ENCODE measurements at places on chromosomes 2 and 18.

- no peak for DNase-seq
These were observed 588.0 kb upstream of the NRXN1 start for GRCh38 chr2:51619961-51620360.

- DNase-seq = no peak
These were observed 100.3 kb downstream of the B3GNT2 start for GRCh38 chr2:62296034-62296831.

- no peak for DNase-seq
These were observed 11.2 kb upstream of the NAPG start for GRCh38 chr18:10514601-10515000.

DNA sequence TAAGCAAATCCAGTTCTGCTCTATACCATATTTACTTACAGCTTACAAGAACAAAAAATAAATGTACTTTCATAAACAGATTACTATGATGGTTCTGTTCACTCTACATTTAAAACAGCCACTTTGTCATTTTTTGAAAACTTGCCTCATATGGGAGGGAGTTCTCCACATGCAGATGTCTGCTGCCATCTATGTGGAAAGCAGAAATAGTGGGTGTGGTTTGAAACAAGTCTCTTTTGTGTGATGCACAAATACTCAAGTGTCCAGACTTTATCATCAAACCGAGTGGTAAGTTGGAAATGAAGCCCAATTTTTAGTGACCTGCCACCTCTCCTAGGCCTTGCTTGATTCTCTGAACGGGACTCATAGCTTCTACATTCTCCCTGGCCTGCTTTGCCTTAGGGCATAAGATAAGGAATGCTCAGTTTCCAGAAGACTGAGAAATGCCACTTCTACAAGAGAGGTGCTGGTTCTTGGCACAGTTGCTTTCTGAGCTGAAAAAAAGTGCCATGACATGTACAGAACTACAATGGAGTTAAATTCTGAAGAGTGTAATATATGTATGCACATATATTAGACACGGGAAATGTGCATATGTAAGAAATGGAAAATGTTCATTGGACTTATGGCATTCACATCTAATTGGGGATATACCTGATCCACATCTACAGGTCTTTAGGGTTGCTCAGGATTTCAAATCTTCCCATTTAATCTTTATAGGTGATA lies 221.0 kb downstream of the SLC8A1 start:
- no peak for DNase-seq

DNA sequence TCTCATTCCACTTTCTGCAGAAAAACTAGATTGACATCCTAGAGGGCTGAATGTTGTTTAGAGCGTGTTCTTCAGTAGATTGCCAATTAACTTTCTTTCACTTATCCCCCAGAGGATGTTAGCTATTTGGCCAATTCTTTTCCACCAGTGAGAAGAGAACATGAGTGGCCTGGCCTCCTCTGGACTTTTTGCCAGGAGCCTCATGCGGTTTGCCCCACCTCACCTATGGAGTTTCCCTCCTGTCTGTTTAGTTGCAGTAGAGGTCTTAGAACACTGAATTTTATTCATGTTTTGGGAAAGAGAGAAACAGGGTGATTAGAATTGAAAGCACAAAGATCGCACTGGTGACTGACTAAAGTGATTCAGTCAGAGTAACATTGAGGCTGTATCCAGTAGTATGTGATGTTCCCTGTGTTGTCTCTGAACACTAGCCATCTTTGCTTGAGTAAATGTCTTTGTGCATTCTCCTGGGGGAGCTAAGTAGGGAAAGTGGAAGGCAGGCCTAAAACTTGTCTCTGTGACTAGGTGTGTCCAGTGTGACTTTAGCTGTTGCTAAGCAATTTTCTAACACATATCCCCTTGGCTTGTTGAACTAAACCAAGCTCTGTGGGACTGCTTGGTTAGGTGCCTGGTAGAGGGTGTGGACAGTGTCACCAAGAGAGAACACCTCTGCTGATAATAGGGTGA lies 34.0 kb downstream of the UGP2 start:
- DNase-seq = no peak

DNA sequence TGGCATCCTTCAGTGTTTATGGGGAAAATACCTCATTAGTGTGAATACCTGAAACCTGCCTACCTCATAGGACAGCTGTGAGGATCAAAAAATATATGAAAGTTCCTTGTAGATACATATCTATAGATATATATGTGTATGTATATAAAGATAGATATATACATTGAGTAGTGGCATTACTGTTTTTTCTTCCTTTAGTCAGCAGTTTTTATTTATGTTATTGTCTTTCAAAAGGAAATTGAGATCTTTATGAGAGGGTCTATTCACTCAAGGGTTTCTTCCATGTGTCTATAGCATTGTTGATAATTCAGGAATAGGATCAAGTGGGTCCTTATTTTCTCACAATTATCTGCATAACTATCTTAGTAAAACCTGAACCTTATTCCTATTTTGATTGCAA lies 6.6 kb downstream of the RMP24 start:
- DNase-seq = no peak

DNA sequence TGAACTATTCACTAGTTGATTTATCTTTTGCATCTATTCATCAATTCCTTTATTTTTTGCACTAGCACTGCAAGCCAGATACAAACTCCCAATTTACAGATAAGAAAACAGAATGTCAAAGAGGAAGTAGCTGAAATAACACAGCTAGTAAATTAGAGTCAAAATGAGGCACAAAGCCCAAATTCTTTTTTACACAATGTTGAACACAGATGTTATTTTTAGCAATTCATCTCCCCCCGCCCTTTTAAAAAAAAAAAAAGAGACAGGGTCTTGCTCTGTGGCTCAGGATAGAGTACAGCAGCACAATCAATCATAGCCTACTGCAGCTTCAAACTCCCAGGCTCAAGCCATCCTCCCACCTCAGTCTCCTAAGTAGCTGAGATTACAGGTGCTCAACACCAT lies 127.8 kb downstream of the CCBE1 start:
- DNase-seq = no peak

DNA sequence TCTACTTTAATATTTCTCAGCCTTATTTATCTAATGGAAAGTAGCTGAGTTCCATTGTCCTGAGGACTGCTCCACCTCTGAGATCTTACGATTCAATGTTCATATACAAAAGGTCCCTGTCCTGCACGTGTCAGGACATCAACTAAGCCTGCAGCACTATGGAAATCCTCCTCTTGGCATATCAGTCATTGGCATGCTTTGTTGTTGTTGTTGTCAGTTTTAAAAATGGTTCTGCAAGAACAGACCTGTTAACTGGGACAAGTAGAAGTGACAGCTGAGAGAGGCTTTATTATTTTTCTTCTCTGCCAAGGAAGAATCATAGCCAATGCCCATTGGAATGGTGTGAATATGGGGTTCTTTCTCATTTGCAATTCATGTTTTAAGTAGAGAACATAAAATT lies 450.1 kb upstream of the PKDCC start:
- no peak for DNase-seq

DNA sequence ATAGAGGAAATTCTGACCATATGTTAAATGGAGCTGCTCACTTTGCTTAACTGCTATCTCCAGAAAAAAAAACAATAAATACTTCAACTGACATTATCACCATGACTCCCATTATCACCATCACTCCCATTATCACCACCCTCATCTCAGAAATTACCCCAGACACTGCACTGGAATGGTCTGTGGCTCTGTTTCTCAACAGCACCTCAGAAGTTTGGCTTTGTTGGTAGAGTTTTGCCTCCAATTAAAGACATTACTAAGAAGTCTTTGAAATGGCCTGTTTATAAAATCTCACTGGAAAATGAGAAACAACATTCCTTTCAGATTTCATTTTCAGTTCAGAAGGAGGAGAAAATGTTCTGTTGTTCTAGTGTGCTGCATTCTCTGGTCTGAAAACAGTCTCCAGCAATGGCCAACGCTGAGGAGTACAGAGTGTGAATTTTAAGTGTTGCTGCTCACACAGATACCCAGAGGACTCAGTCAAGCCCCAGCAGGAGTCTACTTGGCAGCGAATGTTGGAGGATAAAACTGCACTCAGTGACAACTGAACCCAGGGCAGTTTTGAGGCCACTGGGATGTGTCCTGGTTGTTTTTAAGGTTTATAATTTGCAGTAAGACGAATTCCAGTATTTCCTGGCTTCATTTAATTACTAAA lies 364.5 kb upstream of the CDH2 start:
- DNase-seq = no peak

DNA sequence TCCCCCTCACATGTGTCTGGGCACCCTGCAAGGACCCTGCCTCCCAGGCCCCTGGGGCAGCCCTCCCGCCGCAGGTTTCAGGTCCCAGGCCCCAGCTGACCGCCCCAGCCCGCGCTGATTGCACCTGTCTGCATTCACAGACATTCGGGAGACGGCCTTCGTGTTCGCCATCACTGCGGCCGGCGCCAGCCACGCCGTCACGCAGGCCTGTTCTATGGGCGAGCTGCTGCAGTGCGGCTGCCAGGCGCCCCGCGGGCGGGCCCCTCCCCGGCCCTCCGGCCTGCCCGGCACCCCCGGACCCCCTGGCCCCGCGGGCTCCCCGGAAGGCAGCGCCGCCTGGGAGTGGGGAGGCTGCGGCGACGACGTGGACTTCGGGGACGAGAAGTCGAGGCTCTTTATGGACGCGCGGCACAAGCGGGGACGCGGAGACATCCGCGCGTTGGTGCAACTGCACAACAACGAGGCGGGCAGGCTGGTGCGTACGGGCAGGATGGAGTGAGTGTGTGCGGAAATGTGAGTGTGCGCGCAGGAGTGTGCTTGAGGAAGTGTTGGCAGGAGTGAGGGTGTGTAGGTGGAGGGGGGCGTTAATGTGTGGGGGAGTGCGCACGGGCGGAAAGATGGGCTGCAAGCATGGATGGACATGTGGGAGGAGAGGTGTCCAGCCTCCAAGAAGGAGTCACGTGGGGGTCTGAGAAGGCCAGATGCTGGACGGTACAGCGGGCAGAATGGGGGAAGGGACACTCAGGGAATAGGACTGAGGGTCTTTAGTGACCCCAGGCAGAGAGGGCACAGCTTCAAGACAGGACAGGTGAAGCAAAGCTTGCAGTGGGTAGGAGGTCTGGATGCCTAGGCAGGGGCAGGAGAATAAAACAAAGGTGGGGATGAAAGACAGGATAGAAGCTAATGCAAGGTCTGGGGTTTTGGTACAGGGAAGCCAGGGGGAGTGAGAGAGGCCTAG lies 9.0 kb upstream of the WNT10A start:
- no peak for DNase-seq

DNA sequence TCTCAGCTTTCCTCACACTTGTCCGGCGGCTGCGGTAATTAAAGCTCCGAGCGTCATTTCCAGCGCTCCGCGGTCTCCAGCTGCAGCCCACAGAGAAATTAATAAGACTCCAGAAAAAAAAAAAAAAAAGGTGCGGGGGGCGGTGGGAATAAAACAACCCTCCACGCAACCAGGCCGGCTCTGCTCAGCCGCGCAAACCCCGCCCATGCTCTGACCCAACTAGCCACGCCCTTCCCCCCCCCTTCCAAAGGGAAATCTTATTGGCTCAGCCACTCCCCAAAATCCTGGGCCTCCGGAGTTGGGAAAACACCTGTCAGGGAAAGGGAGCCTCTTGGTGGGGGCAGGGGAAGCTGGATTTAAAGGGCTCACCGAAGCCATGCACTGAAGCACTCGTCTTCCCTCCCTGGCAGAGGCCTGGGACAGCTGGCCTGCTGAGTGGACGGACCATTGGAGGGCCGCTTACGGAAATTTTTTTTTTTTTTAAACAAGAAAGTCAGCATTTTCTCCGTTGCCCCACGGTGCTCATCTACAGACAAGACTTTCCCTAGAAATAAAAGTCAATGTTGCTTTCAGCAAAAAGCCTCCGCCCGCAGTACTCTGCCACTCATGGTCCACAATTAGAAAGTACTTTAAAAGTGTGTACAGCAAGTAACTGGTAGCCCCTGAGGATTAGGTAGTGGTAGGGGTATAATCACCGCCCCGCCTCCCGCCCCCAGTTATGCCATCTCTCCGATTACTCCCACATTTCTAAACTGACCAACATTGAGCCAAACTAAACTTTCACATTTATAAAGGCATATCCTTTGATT lies 674 bp upstream of the ERBB4 start:
- no peak for DNase-seq

GRCh38 chr18:35071819-35072247 lies 30.6 kb downstream of the MAPRE2 start:
- no peak for DNase-seq

- no peak for DNase-seq
These were observed 83.6 kb downstream of the HS1BP3 start for GRCh38 chr2:20567159-20567925.

GRCh38 chr2:120764991-120765677 lies 29.5 kb downstream of the GLI2 start:
- DNase-seq = no peak

DNA sequence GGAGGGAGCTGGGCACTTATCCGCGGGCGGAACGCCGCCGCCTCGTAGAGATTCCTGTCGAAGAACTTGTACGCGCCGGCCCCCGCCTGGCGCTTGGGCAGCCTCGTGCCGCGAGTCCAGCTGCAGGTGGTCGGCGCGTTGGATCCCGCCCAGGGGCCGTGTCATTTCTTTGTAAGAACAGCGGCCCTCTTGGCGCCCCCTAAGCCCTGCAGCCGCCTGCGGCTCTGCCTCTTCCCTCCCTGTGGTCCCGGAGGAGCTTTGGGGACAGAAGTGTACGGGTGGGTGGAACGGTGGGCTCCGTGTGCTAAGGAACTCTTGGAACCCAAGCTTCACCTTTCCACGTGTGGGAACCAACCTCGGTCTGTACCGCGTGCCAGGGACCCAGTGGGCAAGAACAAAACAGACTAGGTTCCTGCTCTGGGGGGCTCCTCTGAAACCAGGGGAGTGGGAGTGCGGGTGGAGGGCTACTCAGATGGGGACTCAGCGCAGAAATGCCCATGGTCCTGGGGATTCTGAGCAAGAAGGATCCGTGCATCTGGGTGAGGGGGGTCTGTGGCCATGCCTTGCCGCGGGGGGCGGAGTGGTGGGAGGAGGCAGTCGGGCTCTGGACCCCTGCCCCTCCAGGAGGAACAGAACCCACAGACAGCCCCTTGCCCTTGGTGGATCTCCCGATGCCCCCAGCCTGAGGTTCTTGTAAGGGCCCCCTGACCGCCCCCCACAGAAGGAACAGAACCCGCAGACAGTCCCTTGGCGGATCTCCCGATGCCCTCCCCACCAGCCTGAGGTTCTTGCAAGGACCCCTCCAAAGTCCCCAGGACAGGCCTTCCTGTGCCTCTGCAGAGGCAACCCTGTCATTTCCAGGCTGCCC lies 1.5 kb downstream of the GPC1 start:
- no peak for DNase-seq

GRCh38 chr2:147485210-147485851 lies 359.5 kb upstream of the ACVR2A start:
- DNase-seq = no peak

DNA sequence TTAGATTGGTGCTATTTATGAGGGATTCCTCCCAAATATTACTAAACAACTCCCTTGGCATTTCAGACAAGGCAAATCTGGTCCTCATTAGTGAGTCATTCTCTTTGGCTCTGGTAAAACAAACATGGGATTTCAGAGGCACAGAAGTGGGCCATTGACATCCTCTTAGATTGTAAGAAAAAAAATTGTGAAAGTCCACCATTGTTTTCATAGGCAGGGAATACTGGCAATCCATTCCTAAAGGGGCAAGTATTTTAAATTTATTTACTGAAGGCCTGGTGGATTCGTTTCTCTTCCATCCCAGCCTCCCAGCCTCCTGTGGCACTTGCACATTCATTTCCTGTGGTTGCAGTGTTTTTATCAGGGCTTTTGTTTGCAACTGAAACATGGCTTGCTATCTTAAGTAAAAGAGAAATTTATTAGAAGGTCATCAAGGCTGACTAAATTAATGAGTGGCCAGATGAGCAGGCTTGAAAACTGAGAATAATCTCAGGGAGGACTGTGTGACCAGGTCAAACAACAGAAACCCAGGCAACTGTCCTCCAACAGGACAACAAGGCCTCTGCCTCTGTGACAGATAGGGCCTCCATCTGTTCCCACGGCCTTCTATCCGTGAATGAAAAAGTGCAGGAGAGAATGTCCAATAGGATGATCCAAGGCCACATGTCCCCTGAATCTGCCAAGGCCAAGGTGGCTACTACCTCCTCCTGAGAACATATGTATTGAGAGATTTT lies 23.1 kb upstream of the TNFAIP6 start:
- DNase-seq = no peak
